Panc1 (cell line): ENCODE measurements at places on chromosomes 1 and 21. TPM values are rescaled to one million over a fixed set of nuclear protein-coding genes. Genes with fewer than 3 reads are reported as not detected.

DNA sequence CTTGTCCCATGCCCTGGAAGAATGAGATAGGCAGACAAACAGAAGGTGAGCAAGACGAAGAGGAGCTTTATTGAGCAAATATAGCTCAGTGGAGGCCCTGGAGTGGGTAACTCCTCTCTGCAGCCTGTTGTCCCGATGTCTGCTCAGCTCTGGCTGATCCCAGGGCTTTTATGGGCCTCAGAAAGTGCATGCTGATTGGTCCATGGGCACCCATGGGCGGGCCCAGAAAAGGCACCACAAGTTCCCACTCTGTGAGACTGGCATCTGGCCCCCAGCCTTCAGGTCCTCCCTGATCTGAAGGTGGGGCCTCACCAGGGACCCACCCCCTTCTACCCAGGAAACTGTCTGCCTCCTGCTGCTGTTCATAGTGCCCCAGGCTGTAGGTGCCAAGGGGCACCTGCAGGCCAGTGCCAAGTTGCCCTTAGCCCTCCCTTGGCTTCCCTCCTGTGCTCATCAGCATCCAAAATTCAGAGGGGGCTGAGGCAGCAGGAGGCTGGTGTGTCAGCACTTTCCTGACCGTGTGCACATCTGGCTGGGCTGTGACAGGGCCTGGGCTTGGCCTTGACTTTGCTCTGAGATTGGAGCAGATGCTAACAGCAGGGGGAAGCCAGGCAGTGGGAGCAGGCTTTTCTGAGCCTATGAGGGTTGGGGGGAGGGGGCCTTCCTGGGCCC is 35.4 kb downstream of the ACTL8 start:
- no peak for DNase-seq

DNA sequence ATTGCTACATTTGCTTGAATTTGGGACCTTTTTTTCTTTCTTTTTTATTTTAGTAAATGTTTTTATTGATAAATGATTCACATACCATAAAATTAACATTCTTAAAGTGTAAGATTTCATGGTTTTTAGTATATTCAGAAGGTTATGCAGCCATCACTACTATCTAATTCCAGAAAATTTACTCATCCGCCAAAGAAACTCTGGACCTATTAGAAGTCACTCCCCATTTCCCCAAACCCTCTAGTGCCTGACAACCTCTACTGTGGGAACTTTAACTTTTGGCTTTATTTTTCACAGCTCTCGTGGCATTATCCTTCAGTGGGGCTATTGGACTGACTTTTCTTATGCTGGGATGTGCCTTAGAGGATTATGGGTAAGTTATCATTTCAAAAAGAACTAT is 4.5 kb downstream of the LEPR start:
- no peak for DNase-seq

DNA sequence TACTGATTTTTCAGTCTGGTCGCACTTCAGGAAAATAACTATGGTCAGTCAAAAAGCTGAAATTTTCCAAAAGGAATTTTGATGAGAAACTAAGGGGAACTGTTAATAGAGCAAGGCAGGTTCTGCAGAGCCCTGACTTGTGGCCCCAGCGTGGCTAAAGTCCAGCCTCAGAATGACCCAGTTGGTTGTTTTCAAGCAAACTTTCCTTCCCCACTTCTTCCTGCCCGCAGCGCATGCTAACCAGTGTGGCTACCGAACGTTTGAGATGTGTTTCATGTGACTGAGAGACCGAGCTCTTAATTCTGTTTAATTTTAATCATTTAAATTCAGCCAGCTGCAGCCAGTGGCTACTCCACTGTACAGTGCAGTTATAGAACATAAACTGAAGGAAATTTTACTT is 6.2 kb upstream of the IL10RB start:
- no peak for DNase-seq

GRCh38 chr21:15061279-15061678 is 3.5 kb downstream of the NRIP1 start:
- DNase-seq: no peak

GRCh38 chr21:42892582-42892930 is 553 bp upstream of the NDUFV3 start:
- DNase-seq: no peak

- DNase-seq: no peak
Observed at GRCh38 chr21:30674312-30674711, 31.6 kb downstream of the KRTAP20-3 start.

The FMN2 gene
- 1.9 TPM for total RNA-seq

The NBPF10 gene
- 2.8 TPM for total RNA-seq

The SH3BGR gene
- 1.7 TPM for total RNA-seq

DNA sequence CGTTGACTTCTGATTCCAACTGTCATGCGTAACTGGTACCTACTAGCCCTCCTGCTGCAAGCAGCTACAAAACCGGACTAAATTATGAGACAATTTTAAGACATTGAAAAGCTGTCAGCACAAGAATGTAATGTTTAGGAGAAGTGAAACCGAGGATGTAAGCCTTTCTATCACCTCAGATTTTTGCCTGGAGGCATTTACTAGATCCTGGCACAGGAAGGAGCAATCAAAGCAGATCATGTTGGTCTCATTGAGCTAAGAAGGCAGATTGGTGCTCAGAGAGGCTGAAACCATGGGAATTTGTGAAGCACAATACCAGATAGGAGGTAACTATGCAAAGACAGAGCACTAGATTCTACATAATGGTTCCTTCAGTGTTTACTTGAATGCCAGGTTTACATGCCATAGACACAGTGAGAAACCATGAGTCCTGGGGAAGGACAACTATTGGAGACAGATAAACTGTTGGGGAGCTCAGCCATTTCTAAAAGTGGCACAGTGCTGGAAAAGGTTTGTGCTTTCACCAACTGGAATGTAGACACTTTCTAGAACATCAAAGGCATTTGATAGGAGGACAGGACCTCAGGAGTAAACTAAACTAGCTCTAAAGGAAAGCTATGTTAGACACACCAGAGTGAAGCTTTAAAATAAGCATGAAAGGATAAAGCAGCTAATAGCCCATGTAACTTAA is 179.4 kb downstream of the LYPLAL1 start:
- DNase-seq: no peak

The HUNK gene
- total RNA-seq: 0.05 TPM

GRCh38 chr1:162633081-162633762 is 958 bp downstream of the DDR2 start:
- no peak for DNase-seq

DNA sequence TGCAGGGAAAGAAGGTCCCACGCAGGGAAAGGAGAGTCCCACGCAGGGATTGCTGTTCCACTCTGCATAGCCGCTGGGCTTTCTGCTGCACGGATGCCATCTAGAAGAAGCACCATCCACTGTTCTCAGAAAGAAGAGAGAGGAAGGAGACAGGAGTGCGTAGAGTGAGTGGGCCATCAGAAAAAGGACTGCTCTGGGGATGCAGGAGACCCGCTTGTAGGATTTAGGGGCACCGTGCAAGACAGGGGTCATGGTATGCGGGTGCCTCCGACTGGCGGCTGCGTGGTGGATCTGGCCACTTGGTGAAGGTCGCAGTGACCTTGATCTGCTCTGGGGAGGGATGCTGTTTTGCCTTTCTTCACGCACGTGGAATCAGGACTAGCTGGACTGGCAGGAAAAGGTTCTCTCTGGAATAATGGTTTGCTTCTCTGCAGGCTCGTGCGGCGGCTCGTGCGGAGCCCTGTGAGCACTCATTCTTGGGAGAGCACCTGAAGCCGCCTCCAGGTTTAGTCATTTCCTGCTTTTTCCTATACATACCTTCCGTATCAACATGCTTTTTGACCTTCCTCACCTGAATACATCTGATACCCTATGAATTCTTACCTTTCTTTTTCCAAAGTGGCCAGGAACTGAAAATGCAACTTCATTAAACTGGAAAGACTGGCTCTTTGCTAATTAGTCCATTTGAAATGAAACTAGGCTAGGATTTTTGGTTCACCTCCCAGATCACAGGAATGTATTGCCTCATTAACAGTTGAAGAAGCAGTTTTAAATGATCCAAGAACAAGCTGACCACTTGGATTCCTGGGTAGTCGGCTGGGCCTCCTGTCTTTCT is 181.6 kb downstream of the KIF26B start:
- DNase-seq: no peak

- no peak for DNase-seq
Observed at GRCh38 chr1:241749945-241750695, 97.9 kb upstream of the EXO1 start.

GRCh38 chr1:99726818-99727217 is 39.6 kb downstream of the FRRS1 start:
- no peak for DNase-seq
